Vagina (tissue), 2 donors: ENCODE measurements at places on chromosomes 4 and X.

DNA sequence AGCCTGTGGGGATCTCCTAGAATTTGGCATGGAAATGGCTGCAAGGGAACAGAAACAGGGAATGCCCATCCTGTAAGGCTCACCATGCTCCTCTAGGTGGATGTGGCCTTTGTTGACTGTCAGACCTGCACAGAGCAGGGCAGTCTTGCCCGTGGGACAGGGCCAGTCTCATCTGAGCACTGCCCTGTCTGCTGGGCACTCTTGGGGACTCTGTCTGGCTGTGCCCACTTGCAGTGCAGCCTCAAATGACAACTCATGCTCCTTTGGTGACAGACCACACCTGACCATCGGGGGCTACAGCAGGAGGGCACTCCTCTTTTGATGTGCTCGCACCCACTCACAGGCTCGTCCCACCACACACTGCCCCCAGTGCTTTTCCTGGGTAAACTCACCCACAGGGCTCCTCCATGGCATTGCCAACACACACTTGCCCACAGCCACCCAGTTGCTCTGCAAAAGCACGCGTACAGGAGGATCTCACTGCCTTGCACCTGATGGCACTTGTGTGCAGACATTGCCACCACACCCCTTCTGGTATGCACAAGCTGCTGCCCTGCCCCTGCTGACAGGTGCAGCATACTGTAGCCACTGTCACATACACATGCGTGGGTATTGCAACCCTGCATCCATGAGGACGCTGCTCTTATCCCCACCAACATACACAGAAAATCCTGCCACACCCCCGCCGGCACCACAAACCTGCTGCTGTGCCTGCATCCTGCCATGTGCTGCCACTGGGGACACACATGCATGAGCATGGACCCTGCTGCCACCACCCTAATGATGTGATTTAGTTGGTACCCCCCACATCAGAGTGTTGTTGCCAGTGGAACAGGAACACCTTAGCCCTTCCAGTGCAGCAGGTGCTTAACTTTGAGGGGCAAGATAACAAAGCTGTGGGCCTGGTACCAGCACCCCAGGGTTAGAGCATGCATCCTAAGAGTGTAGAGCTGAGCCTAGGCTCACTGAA lies 100.1 kb upstream of the ARHGEF9 start:
- DNase-seq = peak; percentile 96

- no peak for DNase-seq
Observed at GRCh38 chrX:12985331-12985730, 10.4 kb downstream of the TMSB4X start.

GRCh38 chrX:124211312-124211942 lies 121.0 kb upstream of the TEX13D start:
- no peak for DNase-seq

DNA sequence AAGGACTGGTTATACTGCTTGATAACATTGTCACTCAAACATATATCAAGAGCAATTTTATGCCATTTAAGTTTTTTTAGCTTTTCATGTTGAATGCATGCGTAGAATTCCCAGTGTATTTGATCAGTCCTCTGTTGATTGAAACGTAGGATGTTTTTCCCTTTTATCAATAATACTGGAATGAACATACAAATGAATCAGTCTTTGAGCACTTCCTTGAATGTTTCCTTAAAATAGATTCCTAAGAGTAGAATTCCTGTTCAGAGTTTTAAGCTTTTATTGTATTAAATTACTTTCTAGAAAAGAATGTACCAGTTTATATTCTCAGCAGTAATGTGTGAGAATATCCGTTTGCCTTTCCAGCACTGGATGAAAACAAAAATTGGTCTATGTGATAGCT lies 37.8 kb downstream of the ADD1 start:
- no peak for DNase-seq

GRCh38 chrX:31093639-31093975 lies 21.8 kb upstream of the FTHL17 start:
- no peak for DNase-seq

GRCh38 chrX:110143454-110144210 lies 140.7 kb downstream of the TMEM164 start:
- DNase-seq = no peak

GRCh38 chrX:49039598-49040375 lies 3.4 kb downstream of the TFE3 start:
- DNase-seq = no peak

- DNase-seq = no peak
Observed at GRCh38 chr4:132333724-132334047, 815.4 kb upstream of the PCDH10 start.

DNA sequence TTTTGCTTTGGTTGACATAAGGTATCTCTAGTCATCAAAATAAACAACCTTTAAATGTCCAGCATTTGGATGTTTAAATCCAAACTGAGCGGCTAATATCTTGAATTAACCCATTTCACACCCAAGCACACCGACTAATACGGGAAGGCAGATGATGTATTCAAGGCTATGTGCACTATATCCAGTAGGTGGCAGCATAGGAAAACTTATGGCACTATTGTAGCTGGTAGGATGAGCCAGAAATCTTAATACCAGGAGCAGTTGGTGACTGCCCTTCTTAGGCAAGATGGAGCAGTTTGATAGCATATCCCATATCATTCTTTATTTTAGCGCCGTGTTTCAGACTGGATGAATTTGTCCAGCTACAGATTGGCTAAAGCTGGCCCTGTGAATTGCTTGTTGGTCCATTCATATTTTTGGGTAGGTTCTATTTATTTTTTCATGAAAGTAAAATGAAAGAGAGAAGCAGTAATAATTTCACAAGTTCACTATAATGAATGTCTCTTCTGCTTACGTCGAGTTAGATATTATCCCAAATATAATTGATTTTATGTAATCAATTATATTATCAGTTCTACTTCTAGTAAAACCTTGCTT lies 24.4 kb downstream of the UCHL1 start:
- DNase-seq = no peak
